AG09319 (cell line): ENCODE measurements at places on chromosomes 2 and 18.

DNA sequence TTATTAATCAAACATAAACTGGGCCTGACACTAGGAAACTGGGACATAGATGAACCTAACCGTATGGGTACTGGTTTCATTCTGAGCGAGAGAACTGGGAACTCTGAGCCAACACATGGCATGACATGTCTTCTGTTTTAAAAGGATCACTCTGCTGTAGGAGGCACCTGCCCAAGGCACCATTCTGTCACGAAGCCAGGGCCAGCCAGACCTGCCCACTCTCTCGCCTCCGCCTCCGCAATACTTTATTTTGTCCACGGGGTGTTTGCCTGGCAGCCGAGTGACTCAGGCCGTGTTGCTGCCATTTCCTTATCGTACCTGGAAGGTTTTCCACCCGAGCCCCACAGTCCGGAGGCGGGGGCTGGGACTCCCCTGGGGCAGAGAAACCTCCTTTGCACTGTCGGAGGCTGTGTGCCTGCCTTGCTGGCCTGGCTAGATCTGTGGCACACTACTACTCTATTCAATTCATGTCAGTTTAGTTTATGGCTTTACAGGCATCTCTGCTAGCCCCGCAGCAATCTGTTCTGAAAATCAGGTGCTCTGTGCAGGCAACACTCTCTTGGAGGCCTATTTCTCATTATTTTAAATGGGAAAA is 120.4 kb upstream of the ACKR3 start:
- no peak for DNase-seq

- no peak for DNase-seq
Observed at GRCh38 chr2:102206666-102207341, 20.0 kb downstream of the IL1RL2 start.

GRCh38 chr2:107418708-107419107 is 408.0 kb upstream of the RGPD4 start:
- DNase-seq: no peak

DNA sequence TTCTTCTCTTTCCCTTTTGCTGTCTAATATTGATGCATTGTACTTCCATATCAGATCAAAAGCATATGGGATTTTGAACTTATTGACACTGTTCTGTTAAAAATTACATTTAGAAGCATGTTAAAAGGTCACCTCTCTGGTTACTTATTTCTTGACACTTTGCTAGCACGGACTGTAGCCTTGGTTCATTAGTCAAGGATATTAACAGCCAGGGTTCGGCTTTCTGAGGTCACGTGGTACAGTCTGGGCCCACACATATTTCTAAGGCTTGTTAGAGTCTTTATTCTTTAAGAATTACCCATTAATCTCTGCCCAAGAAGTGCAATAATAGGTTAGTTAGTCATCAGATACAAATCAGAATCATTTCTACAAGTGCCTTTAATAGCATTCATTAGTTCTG is 1035.8 kb upstream of the FANCL start:
- no peak for DNase-seq

- DNase-seq: no peak
Observed at GRCh38 chr2:36859366-36859792, 107.0 kb downstream of the STRN start.

DNA sequence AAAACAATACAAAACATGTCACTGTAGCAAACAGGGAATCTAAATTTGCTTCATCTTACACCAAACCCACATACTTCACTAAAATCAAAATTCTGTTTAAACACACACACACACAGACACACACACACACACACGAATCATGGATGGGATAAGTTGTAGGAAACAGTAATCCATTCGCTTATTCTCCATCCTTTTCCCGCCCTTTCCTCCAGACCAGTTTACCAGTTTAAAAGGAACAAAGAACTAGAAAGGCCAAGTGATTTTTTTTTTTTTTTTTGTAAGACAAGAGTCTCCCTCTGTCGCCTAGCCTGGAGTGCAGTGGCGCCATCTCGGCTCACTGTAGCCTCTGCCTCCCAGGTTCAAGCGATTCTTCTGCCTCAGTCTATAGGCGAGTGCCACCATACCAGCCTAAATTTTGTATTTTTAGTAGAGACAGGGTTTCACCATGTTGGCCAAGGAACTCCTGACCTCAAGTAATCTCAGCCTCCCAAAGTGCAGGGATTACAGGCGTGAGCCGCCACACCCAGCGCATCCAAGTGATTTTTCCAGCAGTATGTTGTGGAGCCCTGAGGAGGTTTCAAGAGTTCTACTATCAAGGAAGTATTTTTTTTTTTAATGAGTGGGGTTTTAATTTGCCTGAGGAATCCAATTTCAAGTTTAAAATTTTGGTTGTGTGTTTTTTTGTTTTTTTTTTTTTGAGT is 5.7 kb downstream of the PSME4 start:
- DNase-seq: no peak

DNA sequence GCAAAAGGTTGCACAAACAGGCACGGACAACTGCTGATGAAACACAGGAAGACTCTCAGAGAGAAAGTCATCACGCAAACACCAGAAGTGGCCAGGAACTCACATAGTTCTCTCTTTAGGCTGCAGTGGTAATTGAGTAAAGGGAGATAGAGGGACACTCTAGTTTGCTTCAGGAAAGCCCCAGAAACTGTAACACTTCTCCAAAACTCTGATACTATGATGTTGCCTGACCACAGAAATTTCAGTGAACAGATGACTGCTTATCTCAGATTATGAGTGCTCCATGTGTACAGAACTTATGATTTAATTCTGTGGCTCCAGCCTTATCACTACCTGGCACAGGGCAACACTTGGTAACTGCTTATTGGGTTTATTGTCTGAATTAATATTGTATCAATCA is 311.5 kb upstream of the GYPC start:
- DNase-seq: no peak

- DNase-seq: no peak
Observed at GRCh38 chr18:9516437-9517064, 41.2 kb downstream of the RALBP1 start.

DNA sequence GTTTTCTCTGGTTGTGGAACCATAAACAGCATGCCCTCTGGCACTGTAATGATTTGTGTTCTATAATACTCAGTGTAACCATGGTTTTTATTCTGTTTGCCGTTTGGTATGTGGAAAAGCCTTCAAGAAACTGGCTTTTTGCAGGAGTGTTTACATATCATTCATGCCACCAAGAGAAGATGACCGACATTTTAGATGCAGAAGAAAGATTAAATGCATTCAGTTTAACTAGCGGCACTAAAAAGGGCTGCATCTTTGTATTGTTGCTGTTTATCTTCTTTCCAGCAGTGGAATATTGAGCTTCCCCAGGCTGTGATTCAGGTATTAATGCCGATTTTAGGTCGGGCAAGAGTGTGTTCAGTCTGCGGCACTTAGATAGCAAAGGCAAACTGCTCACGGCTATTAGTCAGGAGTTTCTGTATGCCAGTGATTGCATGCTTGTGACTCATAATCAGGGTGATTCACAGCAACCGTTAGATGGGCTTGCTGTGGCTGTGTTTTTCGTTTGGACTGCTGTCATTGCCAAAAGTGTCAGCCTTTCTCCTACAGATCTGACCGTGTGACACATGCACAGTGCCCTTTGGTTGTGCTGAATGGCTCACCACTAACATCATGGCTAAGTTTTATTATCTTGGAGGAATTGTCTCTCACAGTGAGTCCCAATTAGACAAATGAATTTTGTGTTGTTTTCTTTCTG is 479.7 kb downstream of the PARD3B start:
- DNase-seq: peak; percentile 69

GRCh38 chr2:73386894-73387636 is 1.4 kb downstream of the ALMS1 start:
- no peak for DNase-seq

- no peak for DNase-seq
Observed at GRCh38 chr2:232668805-232669444, 28.2 kb upstream of the GIGYF2 start.

DNA sequence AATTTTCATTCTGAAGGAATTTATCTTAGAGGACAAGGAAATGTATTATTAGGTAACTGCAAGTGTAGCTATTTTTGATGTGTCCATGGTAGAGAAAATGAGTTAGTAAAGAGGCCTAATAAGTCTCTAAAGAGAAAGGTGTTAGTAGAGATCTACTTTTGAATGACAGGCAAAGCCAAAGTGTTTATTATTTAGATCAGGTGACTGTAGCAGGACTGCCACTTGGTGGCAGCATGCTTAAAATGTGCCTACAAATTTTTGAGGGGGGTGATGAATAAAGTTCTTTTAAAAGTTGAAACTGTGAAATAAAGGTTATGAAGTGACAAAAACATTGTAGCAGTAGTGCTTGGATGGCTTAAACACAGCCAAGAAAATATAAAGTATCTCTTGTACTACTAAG is 421.5 kb upstream of the MEIS1 start:
- DNase-seq: no peak

- no peak for DNase-seq
Observed at GRCh38 chr18:9087144-9087543, 15.4 kb upstream of the NDUFV2 start.

DNA sequence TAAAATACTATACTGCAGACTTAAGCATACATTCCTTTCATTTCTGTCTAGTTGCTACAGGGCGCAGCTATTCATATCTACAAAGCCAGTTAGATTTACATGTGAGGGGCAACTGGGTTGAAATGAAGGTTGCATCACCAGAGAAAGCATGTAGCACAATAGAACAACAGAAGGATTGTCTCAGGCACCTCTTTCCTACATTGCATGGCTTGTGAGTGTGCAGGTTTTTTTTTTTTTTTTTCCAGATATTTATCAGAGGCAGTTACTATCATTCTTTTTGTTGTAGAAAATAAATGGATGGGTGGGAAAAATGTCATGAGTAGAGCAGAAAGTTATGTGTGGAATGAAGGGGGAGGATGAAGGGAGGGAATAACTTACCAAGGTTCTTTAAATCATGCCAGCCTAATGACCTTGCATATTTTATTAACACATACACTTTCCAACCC is 86.8 kb downstream of the ERBB4 start:
- no peak for DNase-seq

- DNase-seq: no peak
Observed at GRCh38 chr2:197423307-197423706, 11.5 kb downstream of the SF3B1 start.

GRCh38 chr2:75505012-75505411 is 55.7 kb downstream of the EVA1A start:
- no peak for DNase-seq

- no peak for DNase-seq
Observed at GRCh38 chr2:219908538-219908937, 281.1 kb downstream of the SLC4A3 start.

DNA sequence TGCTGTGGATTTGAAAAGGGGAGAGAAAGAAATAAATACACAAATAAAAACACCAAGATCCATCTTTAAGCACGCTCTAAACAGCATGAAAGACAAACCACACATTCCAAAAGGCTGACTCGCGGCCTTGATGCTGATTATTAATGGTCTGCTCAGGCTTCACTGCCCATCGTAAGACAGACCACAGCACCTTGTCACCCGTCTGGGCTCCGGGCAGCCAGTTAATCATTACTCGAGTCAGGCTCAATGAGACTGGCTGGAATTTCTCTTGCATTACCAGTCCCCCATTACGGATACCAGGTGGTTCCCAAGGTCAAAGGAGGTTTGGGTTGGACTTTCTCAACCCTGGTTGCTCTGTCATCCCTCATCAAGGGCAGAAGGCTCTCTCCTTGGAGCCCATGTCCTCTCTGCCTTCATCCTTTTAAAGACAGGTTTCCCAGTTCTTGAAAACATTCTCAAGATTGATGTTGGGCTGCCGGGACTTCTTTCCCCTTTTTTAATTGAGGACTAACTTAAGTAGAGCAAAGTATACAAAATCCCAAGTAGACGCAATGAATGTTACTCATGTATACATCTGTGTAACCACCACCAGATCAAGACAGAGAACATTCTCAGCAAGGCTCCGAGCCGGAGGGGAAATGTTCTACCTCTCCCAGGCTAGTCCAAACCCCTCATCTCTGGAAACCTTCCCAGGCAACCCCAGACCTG is 8.1 kb downstream of the SMAD7 start:
- DNase-seq: no peak

- no peak for DNase-seq
Observed at GRCh38 chr2:217047631-217048030, 187.8 kb upstream of the TNP1 start.

- no peak for DNase-seq
Observed at GRCh38 chr2:240304746-240305161, 130.7 kb upstream of the GPC1 start.

DNA sequence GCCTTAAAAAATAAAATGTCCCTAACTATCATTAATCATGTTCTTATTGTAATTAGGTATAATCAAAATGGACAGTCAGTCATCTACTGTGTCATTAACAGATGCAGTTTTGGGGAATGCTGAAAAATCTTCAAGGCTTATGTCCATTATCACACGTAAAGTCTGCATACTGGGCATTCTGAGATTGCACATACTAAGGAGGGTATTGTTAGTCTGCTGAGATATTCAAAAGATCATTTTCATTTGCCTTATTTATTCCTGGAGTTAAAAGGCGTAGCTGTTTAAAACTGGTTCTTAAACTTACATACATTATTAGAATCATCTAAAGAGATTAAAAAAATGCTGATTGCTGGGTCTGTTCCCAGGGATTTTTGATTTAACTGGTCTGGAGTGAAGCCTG is 27.4 kb downstream of the KCNE4 start:
- no peak for DNase-seq

DNA sequence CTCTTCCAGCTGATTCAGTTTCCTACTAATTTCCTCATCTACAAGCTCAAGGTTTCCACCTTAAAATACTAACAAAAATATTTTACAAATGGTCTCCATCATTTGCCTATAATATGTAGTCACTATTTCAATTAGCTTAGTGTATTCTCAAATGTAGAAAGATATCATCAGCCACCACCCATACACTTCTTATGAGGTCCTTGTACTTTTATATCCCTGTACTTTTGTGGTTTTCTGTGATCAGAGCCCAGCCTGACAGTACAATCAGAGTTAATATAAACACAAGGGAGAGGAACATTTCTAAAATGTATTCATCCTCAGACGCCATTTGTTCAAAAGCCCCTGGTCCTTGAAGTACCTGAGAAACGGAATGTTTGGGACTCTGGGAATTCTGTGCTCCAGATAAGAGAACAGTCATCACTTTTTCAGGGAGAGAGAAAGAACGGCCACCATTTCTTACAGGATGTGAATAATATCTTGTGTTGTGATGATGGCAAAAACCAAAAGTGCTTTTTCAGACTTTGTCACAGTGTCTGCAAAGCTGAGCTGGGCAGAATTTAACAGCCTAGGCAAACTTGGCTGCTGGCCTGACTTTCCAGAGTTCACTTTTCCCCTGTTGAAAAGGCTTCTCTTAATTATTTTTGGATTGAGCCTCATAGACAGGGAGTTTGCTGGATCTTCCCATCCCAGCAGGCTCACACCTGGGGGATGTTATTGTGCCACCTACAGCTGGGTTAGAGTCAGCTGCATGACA is 361.7 kb upstream of the ACVR2A start:
- DNase-seq: no peak

DNA sequence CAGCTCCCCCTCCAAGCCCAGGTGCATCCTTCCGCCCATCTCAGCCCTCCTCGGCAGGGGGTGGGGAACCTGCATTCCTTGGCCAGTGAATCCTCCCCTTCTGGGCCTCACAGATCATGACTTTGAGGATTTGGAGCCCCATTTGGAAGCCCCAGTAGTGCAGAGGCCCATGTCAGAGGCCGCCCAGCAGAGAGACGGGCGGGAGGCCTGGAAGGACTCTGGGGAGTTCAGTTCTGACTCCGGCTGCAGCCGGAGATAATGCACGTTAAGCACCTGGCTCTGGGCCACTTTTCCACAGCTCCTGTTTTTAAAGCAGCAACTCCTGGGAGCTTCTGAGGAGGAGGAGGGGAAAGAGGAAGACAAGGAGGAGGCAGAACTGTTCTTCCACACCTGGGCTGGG is 14.9 kb downstream of the ATOH8 start:
- DNase-seq: no peak
